ENCODE measurements at places on chromosomes 7 and 10.

DNA sequence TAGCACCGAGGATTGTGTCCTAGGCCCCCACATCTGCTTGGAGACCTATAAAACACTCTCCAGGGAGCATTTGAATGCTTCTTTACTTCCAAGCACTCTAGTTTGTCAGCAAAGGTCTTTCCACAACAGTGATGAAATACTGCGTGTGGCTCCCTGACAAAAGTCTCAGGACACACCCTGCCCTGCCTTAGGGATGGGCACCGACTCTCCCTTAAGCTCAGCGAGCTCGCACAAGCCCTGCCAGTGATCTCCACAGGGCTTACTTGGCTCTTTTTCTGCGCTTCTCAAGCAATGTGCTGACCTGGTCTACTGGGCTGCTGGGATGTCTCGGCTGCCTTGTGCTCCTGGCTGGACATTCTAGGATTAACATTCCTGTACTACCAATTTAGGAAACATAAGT lies 84.3 kb upstream of the MPP7 start:
- no peak for DNase-seq

- DNase-seq: no peak
These were observed 375.8 kb downstream of the MDFIC start for GRCh38 chr7:115297656-115298055.

GRCh38 chr7:128406314-128407232 lies 3.2 kb downstream of the IMPDH1 start:
- no peak for DNase-seq

- DNase-seq: no peak
These were observed 84.4 kb downstream of the DNAJC1 start for GRCh38 chr10:21919117-21919516.

DNA sequence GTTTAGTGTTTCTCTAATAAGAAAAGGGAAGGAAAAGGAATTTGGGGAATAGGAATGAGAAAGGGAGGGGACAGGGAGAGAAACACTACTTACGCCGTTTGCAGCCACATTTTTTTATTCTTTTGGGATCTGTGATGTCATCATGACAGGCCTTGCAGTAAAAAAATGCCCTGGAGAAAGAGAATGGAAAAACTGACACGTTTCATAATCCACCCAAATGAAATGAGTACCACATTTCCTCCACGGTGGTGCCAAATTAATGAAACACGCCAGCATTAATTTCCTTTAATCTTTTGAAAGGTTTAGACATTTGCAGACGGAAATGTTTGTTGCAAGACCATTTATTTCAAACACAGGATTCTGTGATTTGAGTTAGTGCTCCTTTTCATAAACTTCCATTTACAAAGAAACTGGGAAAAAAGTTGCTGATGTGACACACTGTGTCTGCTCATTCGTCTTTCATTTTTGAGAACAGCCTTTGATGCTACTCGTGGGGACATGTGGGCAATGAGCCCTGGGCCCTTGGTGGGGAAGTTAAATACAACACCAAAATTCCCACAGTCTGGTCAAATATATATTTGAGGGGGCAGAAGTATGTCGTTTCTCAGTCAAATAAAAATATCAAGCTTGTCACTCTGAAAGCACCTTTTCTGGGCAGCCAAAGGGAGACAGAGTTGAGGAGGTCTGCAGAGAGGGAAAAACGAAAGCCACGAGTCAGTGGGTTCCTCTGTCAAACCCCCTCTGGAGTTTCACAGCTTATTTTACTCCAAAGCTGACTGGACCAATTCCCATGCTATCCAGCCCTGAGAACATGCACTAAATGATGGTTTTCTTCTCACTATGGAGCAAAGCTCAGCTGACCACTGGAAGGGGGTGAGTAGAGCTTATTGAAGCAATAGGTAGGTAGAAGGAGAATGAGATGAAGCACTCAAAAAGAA lies 625.5 kb downstream of the KCNMA1 start:
- no peak for DNase-seq

GRCh38 chr10:102627291-102627735 lies 17.0 kb upstream of the TRIM8 start:
- DNase-seq: no peak

GRCh38 chr10:101225846-101226421 lies 3.3 kb downstream of the LBX1 start:
- DNase-seq: no peak

- no peak for DNase-seq
These were observed 8.8 kb downstream of the CHST3 start for GRCh38 chr10:71972746-71973695.

GRCh38 chr10:95220539-95220938 lies 26.5 kb downstream of the ACSM6 start:
- no peak for DNase-seq

DNA sequence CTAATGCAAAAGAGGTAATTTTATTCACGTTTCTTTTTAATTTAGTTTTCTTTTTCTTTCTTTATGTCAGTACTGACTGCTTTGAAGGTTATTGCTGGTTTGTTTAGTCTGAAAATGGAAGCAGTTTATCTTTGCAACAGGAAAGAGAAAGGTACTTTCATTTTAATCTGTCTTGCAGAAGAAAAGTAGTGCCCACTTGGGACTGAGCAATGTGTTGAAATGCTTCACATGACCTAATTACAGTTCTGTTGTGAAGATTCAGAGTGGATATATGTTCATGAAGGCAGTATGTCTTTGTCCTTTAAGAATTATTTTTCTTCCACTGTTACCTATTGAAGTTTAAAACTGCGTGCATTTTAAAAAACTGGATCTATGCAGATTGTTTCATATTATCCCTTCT lies 80.1 kb downstream of the ANKIB1 start:
- no peak for DNase-seq

GRCh38 chr7:130442601-130443000 lies 1.8 kb upstream of the CEP41 start:
- no peak for DNase-seq

DNA sequence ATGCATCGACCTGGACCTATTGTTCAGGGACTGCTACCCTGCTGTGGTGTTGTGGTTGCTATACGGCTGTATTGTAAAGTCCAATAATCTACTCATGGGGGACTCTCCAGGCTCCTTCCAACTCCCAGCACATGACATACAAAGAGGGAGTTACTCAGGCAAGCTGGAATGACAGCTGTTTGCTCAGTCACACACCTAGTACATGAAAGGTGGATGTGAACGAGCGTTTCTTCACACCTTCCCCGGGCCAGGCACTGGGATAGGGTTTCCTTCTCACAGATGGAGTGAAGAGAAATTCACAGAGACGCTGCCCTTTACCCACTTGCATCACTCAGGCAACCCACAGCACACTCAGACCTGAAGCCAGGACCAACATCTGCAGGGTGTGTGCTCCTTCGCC lies 215.7 kb downstream of the TNS3 start:
- no peak for DNase-seq

GRCh38 chr7:131012477-131013031 lies 278.5 kb upstream of the KLF14 start:
- no peak for DNase-seq

DNA sequence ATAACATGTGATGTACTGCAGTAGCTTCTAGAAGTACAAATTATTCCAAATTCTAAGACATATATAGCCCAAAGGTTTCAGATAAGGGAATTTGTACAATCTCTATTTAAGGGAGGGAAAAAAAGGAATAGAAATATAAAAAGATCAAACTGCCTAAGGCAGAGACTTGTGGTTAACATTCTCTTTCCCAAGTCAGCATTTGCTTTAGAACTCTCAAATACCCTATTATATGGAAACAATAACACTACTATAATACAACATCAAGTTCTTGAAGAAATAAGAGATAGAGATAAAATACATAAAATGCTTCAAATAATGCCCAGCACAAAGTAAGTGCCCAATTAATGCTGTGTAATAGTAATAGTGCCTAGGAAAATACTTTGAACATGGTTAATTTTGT lies 123.1 kb downstream of the CRPPA start:
- DNase-seq: no peak

DNA sequence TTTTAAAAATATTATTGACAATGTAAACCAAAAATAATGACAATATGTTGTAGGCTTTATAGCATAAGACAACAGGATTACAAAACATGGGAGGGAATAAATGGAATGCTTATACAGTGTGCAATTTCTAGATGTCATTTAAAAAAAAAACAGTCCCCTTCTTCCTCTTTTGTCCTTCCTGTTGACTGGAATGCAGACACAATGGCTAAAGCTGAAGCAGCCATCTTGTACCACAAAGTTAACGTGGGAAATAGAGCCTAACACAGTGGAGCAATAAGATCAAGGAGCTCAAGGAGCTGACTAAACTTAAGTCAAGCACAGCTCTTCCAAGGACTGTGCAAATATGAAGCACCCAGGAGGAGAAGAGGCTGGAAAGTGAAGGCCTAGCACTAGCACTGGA lies 208.1 kb downstream of the ARHGAP12 start:
- no peak for DNase-seq

- DNase-seq: no peak
These were observed 18.6 kb upstream of the VDAC2 start for GRCh38 chr10:75191821-75192568.

DNA sequence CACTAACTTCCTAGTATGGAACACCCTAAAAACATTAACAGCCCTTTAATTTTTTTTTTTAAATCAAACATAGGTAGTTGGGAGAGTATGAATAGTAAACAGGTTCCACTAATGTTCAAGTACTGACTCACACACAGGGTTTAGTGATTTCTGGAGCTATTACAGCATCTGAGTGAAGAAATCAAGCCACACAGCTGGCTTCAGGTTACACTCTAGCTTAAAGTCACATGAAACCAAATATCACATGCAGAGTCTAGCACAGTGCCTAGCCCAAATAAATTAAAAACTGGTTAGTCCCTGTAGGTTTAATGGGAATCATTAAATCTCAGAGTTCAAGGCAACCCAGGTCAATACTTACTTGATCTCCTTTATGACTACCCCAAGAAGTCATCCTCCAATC lies 11.6 kb downstream of the PANK1 start:
- no peak for DNase-seq

DNA sequence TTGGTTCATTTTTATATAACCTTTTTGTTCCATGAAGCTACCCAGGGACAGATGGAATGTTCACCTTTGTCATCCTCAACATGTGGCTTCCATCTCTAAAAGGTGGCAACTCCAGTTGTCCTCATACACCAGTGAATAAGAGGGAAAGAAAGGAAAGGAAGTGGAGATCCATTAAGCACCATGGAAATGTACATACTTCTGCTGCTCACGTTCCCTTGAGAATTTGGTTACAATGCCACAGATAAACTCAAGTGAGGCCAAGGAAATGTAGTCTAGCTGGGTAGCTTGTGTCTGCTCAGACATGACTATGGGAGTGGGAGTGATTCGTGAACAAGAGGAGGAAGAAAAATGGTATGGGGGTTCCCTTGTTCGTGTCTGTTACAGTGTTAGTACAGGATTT lies 237.1 kb upstream of the FAM3C start:
- no peak for DNase-seq

DNA sequence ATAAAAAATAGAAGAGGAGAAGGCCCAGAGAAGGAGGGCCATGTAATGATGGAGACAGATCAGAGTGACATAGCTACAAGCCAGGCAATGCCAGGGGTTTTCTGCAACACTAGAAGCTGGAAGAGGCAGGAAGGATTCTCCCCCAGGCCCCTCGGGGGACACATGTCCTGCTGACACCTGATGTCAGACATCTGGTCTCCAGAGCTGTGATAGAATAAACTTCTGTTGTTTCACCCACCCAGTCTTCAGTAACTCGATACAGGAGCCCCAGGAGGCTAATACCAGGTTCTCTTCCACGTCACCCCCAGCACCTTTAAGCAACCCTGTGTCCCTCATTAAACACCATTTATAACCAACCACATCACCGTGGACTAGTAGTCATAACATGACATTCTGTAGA lies 94.9 kb downstream of the TMEM130 start:
- no peak for DNase-seq

DNA sequence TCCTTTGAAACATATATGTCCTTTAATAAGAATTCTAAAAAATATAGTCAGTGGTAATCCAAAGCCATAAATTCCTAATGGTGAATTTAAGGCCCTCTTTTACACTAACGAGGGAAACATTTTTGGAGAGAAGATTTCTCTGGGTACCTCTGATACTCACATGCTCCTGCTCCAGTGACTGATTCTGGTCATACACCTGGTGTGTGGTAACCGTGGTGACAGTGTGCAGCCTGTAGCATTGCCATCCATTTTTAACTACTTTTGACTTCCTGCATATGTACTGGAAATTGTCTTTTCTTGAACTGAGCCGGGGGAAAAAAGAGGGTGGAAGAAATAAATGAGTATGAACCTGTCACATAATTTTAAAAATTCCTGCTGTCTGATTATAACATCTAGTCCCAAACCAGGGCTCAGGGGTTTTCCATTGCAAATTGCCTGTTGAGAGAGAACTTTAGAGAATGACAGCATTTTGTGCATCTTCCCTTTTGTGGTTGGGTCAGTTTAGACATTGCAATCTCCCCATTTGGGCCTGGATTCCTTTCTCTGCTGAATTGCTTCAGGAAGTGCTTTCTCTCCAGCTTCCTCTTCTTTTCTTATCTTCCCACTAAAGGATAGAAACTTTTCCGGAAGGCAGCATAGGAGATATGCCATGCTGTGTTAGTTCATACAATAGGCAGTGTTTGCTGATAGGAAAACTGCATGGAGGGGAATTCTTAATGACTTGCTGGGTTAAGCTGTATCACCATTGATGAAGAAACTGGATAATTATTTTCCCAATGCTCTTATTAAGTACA lies 125.5 kb downstream of the GRM3 start:
- no peak for DNase-seq

- DNase-seq: no peak
These were observed 123.0 kb upstream of the TNS3 start for GRCh38 chr7:47704936-47705335.

DNA sequence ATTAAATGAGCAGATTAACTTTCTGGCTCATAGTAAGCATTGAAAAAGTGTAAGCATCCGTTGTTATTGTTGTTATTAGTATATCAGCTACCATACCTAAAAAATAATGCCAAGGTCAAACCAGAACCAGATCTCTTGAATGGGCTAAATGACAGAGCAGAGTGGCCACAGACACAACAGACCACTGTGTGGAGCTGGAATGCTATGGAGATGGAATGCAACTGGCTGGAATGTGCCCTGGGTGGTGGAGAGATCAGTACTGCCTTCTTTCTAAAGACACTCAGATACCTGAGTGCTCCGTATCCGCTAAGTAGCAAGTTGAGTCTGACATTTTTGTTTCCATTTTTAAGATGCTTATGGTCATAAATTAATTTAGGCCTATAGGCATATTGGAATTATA lies 20.5 kb upstream of the DNAJB12 start:
- no peak for DNase-seq

DNA sequence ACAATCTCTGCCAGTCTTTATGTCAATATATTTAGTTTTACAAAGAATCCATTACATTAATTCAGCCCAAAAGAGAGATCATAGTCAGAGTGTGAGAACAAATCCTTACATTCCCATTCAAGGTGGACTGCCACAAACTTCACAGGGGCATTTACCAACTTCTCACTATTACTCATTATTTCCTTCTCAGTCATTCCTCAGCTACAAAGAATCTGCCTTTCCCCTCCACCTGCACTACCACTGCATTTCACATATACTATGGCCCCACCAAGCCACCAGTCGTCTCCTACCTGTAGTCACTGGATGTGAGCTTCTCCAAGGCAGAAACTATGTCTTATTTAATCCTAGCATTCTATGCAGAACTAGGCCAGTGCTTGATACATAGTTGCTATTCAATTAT lies 94.3 kb downstream of the USP6NL start:
- DNase-seq: no peak

GRCh38 chr7:39979406-39980073 lies 29.5 kb downstream of the CDK13 start:
- no peak for DNase-seq

GRCh38 chr7:101905203-101905865 lies 87.9 kb downstream of the CUX1 start:
- DNase-seq: no peak
